Aorta (tissue), 5 donors: ENCODE measurements at places on chromosomes 1 and 21. TPM values are rescaled to one million over a fixed set of nuclear protein-coding genes. Genes with fewer than 3 reads are reported as not detected.
A peak's percentile ranks its signal among the peaks of the same experiment; 100 is the strongest.

DNA sequence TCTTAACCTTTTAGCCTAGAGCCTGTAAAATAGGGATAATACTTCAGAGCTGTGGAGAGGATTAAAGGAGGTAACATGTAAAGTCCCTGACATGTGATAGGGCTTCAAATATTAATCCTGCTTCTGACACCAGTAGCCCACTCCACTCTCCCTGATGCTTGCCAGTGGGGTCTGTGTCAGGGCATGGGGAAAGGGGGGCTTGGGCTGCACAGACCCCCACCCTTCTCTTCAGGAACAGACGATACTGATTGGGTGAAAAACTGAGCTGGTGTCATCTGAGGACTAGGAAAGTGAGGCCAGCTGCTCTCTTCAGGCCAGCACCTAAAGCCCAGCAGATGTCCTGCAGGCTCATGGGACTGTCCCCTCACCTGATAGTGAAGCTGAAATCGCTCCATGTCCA, 27.0 kb upstream of the MEF2D start:
- H3K36me3 ChIP-seq, result no peaks in the 10 kb centered on the region
- H3K27me3 ChIP-seq, result no peaks in the 10 kb centered on the region
- no peak for DNase-seq
- no peak overlapping the region for H3K4me3 ChIP-seq

DNA sequence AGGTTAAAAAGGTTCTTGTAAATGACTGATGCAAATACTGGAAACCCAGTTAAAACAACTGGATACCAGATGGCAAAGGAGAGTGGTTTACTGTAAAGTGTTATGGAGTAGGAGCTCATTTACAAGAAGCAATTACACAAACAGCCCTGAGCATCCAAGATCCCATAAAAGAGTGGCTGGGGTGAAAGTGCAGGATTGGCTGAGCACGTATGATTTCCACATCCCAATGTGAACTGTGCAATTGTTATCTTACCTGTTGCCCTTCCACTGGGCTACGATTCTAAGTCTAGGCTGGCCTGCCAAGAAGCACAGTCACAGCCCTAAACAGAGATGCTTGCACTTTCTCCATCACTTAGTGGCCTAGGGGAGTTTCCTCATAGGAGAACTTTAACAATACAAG, 277.6 kb upstream of the RUNX1 start:
- H3K27ac ChIP-seq, result no peak overlapping the region
- no peaks in the 10 kb centered on the region for H3K27me3 ChIP-seq
- peaks cover 5% of the 10 kb centered on the region for H3K4me1 ChIP-seq
- H3K4me3 ChIP-seq, result no peak overlapping the region

RIPPLY3 gene
- not detected for total RNA-seq

GREM2 gene
- 2.9 TPM for total RNA-seq

DNA sequence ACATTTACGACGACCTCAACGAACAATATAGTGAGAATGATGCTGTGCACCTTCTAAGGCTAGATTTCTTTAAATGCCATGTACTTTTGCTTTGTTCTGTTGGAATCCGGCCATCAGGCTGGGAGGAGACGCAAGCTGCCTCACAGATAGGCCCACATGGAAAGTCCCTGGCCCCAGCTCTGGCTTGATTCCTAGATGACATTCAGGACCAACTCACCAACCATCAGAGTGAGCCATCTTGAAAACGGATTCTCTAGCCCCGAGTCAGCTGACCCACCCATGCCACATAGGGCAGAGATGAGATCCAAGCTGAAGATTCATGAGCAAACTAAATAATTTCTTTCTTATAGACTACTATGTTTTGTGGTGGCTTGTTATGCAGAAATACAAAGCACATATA, 164.4 kb downstream of the ZNF281 start:
- no peak for DNase-seq
- H3K4me1 ChIP-seq, result no peaks in the 10 kb centered on the region
- no peak overlapping the region for H3K4me3 ChIP-seq
- H3K27ac ChIP-seq, result no peak overlapping the region
- no peaks in the 10 kb centered on the region for H3K27me3 ChIP-seq
- no peaks in the 10 kb centered on the region for H3K36me3 ChIP-seq

DNA sequence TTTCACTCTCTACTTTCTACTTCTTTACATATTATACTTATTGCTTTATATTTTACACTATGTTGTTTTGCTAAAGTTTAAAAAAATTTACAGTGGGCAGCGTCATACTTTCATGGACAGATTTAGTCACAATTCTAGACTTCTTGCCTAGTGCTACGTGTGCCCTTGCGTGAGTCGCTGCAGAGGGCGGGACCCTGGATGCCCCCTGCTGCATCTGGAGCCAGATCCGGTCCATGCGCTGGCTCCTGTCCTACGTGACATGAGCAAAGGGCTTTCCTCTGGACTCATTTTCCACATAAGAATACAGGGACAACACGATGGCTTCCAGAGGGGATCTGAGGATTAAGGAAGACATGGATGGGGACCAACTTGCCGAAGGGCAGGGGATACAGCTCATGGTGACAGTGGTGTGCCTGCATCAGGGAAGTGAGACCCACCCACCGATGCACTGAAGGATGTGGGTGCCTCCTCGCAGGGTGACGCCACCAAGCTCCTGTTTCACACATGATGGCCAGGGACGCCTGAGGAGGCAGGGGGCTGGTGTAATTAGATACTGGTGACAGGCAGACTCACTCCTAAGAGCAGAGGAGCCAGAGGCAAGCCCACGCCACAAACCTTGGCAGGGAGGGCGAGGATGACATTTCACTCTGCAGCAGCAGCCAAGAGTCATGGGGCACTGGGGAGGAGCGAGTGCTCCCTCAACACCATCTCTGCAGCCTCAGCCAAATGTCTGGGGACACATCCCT, 86.6 kb downstream of the DMRTB1 start:
- no peak overlapping the region for H3K4me3 ChIP-seq
- H3K27ac ChIP-seq, result no peak overlapping the region
- DNase-seq, result peak; percentile 39
- no peaks in the 10 kb centered on the region for H3K27me3 ChIP-seq
- H3K4me1 ChIP-seq, result no peaks in the 10 kb centered on the region
- H3K36me3 ChIP-seq, result no peaks in the 10 kb centered on the region

LCE1D gene
- not detected for total RNA-seq

- no peaks in the 10 kb centered on the region for H3K36me3 ChIP-seq
- H3K27ac ChIP-seq, result no peak overlapping the region
- H3K27me3 ChIP-seq, result no peaks in the 10 kb centered on the region
- H3K4me3 ChIP-seq, result no peak overlapping the region
- no peak for DNase-seq
These were observed 3.2 kb upstream of the TMEM63A start for GRCh38 chr1:225885336-225885735.

F3 gene
- total RNA-seq, result 33.3 TPM

NPHS2 gene
- total RNA-seq, result not detected

LAD1 gene
- total RNA-seq, result not detected

DNA sequence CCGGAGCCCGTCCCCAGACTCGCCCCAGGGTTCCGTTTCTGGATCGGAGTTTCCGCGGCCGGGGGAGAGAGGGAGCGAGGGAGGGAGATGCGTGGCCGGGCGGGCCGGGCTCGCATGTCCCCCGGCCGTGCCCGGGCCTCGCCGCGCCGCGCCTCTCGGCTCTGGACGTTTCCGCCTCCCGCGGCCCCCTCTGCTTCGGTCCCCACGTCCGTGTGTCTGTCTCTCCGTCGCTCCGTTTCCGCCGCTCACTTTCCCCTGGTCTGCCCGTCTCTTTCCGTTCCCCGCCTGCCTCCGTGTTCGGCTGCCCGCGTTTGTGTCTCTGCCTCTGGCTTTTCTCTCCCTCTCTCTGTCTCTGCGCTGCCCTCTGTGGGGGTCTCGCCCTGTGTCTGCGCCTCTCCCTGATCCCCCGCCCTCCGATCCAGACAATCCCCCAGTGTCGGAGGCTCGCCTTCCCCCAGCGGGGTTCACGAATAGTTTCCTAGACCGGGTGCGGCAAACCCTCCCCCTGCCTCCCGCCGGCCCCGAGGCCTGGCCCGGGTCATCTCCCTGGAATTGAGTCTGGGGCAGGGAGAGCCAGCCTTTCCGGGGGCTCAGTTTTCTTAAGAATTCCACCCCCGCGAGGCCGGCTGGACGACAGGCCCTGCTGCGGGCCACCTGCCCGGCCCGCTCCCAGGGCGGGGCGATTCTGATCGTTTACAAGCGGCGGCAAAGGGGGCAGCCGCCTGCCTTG, 735 bp downstream of the NBL1 start:
- no peaks in the 10 kb centered on the region for H3K36me3 ChIP-seq
- no peaks in the 10 kb centered on the region for H3K4me1 ChIP-seq
- peak overlapping the region; percentile 20 for H3K27ac ChIP-seq
- no peaks in the 10 kb centered on the region for H3K27me3 ChIP-seq
- H3K4me3 ChIP-seq, result peak overlapping the region; percentile 38

DNA sequence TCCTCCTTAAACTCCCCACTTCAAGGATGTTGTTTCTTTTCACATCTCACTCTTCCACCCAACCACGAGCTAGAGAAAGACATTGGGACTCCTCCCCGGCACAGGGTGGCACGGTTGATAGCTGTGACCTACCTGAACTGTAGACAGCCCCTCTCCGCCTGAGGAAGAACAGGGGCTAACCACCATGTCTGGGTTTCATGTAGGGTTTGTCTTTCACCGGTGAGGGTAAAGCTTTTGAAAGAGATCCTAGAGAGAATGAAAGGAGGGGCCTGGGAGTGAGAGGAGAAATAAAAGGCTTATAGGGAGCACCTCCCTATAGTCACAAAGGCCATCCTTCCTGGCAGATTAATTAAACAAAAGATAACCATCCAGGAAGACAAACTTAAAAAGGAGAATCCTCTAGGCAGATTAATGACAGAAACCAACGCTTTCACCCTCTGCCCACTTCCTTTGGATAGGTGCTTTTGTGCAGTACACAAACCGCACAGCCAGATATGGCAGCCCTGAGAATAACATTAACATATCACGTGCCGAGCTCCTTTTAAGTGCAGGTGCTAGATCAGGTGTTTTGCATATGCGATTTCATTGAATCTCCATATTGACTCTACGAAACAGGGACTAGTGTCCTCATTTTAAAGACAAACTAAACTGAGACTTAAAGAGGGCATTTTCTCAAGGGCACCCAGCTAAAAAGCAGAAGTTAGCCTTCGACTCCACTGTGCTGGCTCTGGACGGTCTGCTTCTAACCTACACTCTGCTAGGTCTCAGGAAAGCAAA, 178.1 kb upstream of the RUNX1 start:
- no peak for DNase-seq
- no peaks in the 10 kb centered on the region for H3K36me3 ChIP-seq
- no peaks in the 10 kb centered on the region for H3K27me3 ChIP-seq
- no peaks in the 10 kb centered on the region for H3K4me1 ChIP-seq

- no peaks in the 10 kb centered on the region for H3K4me1 ChIP-seq
- H3K27me3 ChIP-seq, result no peaks in the 10 kb centered on the region
- H3K4me3 ChIP-seq, result no peak overlapping the region
- DNase-seq, result no peak
- H3K36me3 ChIP-seq, result no peaks in the 10 kb centered on the region
- H3K27ac ChIP-seq, result no peak overlapping the region
These were observed 5.2 kb upstream of the HLX start for GRCh38 chr1:220873868-220874655.

GRCh38 chr1:181135437-181135731, 46.9 kb downstream of the IER5 start:
- H3K36me3 ChIP-seq, result no peaks in the 10 kb centered on the region
- no peak overlapping the region for H3K4me3 ChIP-seq
- no peaks in the 10 kb centered on the region for H3K27me3 ChIP-seq

DNA sequence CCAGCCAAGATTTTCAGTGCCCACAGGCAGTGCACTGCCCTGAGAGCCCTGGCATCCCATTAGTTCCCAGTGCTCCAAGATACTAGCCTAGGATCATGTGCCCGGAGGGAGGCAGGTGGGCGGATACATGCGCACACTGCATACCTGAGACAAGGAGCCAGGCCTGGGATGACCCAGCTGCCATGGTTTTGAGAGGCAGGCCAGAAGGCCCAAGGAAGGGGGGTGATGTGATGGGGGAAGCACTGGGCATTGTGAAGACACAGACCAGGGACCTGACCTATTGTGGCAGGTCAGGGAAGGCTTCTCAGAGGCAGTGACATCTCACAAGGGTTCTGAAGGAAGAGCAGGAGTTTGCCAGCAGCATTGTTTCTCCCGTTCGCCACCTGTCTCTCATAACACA, 3.6 kb downstream of the ZC3H12A start:
- H3K27ac ChIP-seq, result no peak overlapping the region
- DNase-seq, result no peak
- H3K27me3 ChIP-seq, result no peaks in the 10 kb centered on the region
- no peak overlapping the region for H3K4me3 ChIP-seq
- no peaks in the 10 kb centered on the region for H3K36me3 ChIP-seq

- H3K27ac ChIP-seq, result no peak overlapping the region
- no peak for DNase-seq
- H3K36me3 ChIP-seq, result no peaks in the 10 kb centered on the region
- no peak overlapping the region for H3K4me3 ChIP-seq
- H3K27me3 ChIP-seq, result no peaks in the 10 kb centered on the region
These were observed 21.3 kb upstream of the MAGI3 start for GRCh38 chr1:113369040-113369439.
